Fibroblast of skin of left quadriceps (primary cell): ENCODE measurements at places on chromosomes 11 and 22.
A peak's percentile ranks its signal among the peaks of the same experiment; 100 is the strongest.

- peak; percentile 12 for DNase-seq
Observed at GRCh38 chr22:35023692-35024363, 42.1 kb upstream of the ISX start.

GRCh38 chr22:20479612-20480196, 15.9 kb downstream of the KLHL22 start:
- no peak for DNase-seq

DNA sequence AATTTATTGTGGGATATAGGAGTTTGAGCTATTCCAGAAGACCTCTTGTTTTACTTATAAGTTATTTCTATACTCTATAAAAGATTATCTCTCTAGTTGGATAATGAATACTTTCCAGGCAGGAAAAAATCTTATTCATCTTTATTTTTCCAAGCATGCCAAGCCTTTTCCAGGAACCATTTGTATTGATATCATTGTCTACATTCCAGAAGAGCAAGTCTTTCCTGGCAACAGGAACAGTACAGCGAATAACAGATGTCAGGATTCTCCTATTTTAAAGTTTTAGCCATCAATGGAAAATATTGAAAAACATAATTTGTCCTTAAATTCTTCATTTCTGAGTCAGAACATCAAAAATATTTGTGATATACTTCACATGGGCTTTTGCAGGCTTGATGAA, 5.2 kb upstream of the NXPE1 start:
- no peak for DNase-seq

DNA sequence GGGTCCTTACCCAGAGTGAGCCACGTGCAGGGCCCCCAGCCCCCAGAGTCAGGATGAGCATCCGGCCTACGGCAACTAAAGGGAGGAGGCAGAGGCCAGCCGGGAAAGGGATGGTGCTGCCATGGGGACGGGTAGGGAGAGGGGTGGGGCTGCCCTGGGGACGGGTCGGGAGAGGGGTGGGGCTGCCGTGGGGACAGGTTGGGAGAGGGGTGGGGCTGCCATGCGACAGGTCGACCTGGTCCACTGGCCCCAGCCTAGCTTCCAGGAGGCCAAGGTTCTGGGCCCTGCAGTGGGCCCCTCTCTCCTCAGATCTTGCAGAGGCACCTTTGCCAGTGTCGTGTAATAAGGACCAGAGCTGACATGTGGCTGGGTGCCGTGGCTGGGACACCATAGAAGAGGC, 187.7 kb downstream of the BRD1 start:
- DNase-seq = no peak

DNA sequence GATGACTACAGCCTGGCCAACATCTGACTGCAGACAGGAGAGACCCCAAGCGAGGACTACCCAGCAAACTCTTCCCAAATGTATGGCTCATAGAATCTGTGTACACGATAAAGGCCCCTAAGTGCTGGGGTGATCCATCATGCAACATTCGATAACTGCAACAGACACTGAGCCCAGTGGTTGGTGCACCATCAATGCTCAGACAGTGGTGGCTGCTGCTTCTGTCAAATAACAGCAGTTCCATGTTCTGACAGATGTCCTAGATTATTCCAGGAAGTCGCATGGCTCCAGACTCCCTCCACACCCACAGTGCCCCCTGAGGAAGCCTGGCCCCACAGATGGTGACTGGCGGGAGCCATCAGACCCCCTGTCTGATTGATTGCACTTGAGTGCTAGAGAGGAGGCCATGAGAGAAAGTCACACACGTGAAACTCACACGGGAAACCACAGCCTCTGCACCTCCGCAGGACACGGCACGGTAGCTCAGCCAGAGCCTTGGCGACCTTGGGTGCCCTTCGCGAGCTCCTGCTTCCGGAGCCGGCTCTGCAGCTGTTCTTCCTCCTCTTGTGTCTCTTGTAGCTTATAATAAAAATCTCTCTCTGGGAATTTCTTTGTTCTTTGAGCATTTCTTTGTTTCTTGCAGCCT, 1155.9 kb downstream of the TBC1D22A start:
- no peak for DNase-seq

DNA sequence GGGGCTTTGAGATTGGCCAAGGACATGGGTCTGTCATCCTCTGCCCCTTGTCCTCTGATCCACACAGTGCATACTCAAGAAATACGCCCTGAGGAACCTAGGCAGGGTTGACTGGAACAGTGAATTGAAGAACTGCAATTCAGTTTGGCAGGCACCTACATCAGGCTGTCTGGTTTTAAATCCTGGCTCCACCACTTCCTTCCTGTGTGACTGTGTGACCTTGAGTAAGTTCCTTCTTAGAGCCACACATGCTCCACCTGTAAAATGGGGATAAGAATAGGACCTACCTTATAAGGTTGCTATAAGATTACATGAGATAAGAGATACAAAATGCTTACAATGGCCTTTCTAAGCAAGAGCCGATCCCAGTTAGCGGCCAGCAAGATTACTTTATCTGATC, 15.8 kb upstream of the TCF20 start:
- no peak for DNase-seq

GRCh38 chr11:112516261-112516660, 255.6 kb upstream of the PLET1 start:
- DNase-seq = no peak

- DNase-seq = no peak
Observed at GRCh38 chr11:20596205-20597153, 2.9 kb upstream of the SLC6A5 start.
